ENCODE measurements at places on chromosomes 13 and 19.

DNA sequence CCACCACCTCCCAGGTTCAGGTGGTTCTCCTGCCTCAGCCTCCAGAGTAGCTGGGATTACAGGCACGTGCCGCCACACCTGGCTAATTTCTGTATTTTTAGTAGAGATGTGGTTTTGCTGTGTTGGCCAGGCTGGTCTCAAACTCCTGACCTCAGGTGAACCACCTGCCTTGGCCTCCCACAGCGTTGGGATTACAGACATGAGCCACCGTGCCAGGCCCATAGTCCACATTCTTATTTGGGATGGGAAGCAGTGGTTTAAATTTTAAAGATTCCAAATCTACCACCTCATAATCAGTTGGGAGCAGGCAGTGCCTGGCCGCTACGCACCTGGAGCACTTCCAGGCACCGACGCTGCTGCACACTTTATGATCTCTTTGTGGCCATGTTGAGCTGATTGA lies 160.6 kb upstream of the SOX1 start:
- no peak for DNase-seq

- no peak for DNase-seq
Measured at GRCh38 chr13:35356572-35356971, 119.9 kb downstream of the MAB21L1 start.

- DNase-seq, result no peak
Measured at GRCh38 chr13:101698400-101698799, 245.9 kb downstream of the ITGBL1 start.

GRCh38 chr13:112562786-112563383 lies 25.1 kb downstream of the TUBGCP3 start:
- DNase-seq, result no peak

GRCh38 chr19:6017576-6017975 lies 39.6 kb upstream of the RANBP3 start:
- no peak for DNase-seq

GRCh38 chr19:56687031-56687430 lies 15.5 kb upstream of the ZNF835 start:
- no peak for DNase-seq

DNA sequence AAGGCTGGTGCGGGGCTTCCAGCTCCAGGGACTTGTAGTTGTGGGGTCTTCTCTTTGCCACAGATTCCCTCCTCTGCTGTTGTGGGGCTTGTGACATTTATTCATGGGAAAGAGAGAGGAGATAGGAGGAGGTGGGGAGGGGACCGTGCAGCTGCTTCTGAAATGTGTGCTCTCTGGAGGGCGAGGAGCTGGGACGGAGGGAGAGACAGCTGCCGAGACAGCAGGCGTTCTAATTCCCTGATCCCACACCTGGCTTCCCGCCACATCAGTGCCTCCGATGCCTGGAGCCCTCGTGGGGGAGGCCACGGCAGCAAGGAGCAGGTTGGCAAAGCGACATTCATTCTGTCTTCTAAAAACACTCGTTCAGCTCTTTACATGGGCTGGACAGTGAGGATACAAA lies 164.4 kb downstream of the USP12 start:
- DNase-seq, result peak; percentile 14

All from hypothalamus (tissue), 51 donors.